NCI-H524 (cell line): ENCODE measurements at places on chromosomes 16 and 17.

DNA sequence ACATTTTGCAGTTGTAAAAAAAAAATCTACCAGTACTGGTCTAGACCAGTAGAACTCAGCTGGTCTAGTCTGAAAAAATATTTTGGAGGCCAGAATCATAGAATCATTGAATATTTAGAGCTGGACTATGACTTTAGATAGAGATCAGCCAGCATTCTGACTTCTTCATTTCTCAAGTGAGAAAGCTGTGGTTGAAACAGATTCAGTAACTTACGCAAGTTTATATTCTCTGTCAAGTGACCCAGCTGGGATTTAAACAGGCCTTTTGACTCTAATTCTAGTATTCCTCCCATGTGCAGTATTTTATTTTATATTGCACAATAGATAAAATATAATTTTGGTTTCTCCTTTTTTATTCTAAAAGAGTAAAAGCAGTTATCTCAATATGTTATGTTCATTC lies 4.9 kb downstream of the TNRC6A start:
- no peak for DNase-seq

DNA sequence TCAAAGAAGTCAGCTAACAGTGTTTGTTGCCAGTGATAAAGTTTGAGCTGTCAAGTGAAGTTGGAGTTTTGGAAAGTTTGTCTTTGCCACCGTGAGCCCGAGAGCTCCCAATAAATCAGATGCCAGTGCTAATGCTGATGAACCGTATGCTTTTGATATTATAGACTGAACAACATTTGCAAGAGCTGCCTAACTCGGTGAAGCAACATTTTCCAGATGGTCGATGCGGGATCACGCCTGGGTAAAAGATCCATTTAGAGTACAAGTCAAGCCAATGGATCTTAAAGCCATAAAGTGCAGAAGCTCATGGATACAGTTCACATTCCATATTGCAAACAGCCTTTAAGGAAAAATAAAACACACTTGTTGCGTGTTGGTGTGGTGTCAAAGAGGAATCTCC lies 9.6 kb downstream of the BANP start:
- DNase-seq: no peak

DNA sequence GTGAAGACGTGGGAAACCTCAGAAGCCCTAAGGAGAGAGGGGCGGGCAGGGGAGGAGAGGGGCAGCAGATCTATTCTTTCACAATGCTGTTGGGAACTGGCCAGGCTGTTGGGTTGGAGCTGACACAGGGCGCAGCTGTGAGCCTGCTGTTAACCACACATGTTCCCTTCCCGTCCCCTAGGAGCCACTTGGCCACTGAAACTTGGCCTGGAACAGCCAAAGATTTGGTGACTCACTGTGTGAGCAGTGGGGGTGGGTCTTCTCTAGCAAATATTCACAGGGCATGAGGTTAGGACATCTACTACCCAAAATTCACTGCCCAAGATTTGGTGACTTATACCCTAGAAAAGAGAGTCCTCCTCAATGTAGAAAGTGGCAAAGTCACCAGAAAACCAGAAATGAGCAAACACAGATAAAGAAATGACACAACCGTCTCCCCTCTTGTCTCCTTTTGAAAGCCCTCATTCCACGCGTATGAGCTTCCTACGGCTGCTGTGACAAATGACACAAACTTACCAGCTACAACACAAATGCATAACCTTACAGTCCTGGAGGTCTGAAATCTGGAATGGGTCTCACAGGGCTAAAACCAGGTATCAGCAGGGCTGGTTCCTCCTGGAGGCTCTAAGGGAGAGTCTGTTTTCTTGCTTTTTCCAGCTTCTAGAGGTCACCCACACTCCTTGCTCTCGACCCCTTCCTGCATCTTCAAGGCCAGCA lies 6.3 kb downstream of the TBC1D16 start:
- DNase-seq: peak; percentile 93

DNA sequence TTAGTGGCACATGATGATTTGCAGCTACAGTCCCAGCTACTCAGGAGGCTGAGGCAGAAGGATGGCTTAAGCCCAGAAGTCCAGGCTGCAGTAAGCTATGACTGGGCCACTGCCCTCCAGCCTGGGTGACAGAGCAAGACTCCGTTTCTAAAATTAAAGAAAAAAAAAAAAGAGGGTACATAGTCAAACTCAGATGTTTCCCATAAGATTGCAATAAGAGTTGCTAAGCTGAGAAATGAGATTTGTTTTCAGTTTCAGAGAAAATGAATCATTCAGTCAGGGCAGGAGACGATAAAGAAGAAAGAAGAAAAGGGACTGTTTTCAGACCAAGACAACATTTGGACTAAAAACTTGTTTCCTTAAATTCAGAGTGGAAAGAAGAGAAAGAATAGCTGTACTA lies 30.2 kb upstream of the PHLPP2 start:
- no peak for DNase-seq

DNA sequence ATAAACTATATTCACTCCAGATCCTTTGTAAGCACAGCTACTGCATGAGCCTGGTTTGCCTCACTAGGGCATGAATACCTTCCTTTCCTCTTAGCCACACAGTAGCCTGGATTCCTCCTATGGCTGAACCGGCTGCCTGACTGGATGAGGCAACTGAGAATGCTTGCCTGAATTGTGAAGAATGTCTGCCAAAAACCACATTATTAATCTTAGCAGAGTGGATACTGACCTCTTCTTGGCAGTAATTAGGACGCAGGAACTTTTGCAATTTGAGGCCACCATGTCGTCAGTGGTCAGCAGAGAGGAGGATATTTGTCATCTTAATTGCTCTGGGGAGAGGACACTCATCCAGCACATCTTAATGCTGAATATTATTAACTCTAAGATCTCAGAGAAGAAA lies 651.8 kb upstream of the GOT2 start:
- DNase-seq: no peak

DNA sequence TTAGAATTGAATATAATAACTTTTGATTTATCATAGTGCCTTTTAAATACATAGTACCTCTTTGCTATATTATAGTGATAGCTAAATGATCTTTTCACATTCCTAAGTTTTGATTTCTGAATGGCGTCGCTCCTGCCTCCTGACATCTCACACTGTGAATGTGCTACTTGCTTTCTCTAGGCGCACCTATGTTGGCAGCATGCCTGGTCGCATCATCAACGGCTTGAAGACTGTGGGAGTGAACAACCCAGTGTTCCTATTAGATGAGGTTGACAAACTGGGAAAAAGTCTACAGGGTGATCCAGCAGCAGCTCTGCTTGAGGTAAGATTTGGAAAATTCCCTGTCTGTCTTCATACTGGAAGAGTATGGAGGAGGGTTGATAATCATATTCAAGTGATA lies 29.8 kb upstream of the ABCC11 start:
- DNase-seq: no peak

DNA sequence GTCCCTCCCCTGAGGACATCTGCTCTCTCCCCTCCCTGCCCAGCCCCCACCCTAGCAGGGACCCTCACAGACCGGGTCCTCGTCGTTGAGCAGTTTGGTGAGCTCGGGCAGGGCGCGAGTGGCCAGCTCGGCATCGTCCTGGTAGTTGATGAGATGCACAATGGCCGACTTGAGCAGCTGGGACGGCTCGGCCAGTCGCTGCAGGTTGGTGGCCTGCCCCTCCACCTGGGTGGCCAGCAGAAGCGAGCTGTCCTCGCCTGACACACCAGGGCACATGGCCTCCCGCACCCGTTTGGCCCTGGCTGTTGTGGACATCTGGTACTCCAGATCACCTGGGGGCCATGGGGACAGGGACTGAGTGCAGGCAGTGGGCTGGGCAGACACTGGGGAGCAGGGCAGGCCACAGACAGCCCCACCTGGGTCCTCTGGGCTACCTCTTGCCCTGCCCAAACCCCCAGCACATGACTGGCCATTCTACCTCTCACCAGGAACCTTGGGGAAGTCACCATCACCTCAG lies 17.1 kb downstream of the JUP start:
- no peak for DNase-seq

- no peak for DNase-seq
Observed at GRCh38 chr17:12821376-12821940, 32.2 kb downstream of the ARHGAP44 start.

DNA sequence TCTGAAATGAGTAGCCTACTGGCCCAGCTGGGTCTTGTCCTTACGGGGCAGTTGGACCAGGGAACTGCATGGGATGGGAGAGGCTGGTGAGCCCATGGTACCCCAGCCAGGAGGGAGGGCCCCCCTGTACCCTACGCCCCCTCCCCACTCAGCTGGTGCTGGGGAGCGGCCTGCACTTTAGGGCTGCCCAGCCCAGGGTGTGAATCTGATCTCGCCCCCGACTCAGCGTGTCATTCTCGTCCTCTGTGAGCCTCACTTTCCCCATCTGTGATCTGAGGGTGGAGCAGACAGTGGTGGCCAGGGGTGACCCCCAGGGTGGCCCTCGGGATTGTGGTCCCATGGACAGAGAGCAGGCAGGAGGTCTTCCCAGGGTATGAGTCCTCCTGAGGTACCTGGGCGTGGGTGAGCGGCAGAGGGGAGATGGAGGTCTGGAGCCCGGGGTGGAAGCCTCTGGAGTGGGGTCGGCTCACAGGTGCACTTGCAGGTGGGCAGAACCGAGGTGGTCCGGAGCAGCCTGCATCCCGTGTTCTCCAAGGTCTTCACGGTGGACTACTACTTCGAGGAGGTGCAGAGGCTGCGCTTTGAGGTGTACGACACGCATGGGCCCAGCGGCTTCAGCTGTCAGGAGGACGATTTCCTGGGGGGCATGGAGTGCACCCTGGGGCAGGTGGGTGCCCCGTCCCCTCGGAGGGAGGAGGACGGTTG lies 1.6 kb downstream of the CPNE7 start:
- DNase-seq: no peak

- DNase-seq: no peak
Observed at GRCh38 chr16:5867250-5867649, 769.7 kb upstream of the EEF2KMT start.

DNA sequence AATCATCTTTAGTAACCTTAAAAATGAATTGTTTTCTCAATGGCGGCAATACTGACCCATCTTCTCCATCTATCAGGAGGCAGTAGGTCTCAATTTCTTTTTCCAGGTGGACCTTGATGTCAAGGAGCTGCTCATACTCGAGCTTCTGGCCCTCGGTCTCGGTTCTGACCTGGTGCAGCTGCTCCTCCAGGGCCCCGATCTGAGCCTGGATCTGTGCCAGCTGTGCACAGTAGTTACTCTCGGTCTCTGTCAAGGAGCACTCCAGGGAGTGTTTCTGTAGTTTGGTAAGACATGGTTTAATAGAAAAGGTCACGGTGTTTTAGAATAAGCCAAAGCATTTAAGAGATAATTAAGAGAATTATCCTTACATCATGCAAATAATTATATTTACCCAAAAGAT lies 4.9 kb downstream of the KRT27 start:
- DNase-seq: peak; percentile 4

DNA sequence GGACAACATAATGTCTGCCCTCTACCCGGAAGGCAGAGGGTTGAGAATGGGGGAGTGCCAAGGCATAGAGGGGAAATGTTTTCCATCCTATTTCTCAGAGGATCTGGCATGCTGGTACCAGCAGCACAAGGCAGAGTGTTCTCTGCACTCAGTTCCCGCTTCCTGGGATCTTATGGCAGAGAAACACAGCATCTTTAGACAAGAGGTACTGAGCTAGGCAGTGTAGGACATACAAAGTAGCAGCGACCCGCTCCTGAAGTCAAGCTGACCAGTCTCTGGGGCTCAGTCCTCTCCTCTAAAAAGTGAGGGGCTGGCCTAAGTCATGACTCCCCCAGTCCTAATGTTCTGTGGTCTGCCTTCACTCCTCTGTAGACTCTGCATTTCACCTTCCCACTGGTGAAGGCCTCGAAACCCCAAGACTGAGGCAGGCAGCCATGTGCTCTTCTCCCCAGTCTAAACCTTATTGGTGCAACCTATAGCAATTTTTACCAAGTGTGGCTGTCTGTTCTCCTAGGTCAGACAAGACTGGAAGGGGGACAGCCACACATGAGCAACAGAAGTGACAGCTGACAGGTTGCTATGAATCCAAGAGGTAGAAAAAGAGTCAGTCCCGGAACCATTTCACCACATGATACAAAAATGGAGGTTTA lies 11.3 kb upstream of the TSPOAP1 start:
- no peak for DNase-seq

GRCh38 chr17:3585826-3586225 lies 23.4 kb downstream of the TRPV1 start:
- DNase-seq: no peak

DNA sequence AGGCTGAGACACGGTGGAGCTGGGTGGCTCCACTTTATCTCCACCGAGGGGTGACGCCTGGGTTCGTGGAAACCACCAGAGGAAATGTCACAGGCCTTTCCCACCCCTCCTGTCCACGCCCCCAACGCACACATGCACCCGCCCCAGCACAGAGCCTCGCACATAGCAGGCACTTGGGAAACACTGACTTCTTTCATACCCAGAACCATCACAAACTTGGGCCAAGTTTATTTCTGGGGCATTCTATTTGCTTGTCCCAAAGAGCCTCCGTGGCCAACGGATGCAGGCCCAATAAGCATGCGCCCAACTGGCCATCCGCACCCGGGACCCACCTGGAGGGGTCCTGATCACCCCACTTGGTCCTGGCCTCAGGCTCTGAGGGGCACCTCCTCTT lies 3.3 kb downstream of the BCAR1 start:
- DNase-seq: no peak

DNA sequence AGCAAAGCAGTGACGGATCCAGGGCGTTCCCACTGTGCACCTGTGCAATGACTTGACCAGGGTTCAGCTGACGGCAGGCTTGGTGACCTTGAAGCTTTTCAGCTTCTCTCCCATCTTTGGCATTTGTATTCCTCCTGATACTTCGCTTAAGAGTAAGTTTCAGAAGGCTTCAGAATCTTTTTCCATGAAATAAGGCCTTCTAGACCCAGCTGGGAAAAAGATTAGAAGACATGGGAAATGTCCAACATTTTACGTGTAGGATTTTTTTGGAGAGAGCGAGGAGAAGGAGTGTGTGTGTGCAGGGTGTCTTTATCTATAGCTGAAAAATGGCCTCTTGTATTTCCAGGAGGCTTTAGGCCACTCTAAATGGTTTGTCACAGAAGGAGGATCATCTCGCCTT lies 104.1 kb downstream of the BANP start:
- DNase-seq: no peak

GRCh38 chr17:17070931-17071330 lies 28.7 kb downstream of the MPRIP start:
- DNase-seq: no peak

- peak; percentile 64 for DNase-seq
Observed at GRCh38 chr17:32281011-32281451, 15.4 kb downstream of the RHBDL3 start.

- DNase-seq: no peak
Observed at GRCh38 chr17:81983639-81984373, 6.4 kb downstream of the ASPSCR1 start.

GRCh38 chr16:17921357-17921978 lies 415.1 kb downstream of the NPIPA8 start:
- DNase-seq: peak; percentile 61

GRCh38 chr17:40068917-40069750 lies 6.4 kb downstream of the THRA start:
- no peak for DNase-seq

- no peak for DNase-seq
Observed at GRCh38 chr16:12324152-12324551, 347.6 kb downstream of the SNX29 start.
